ENCODE measurements at places on chromosomes 16 and 17.
A peak's percentile ranks its signal among the peaks of the same experiment; 100 is the strongest.

- DNase-seq = no peak
These were observed 23.6 kb downstream of the CACNA1G start for GRCh38 chr17:50584116-50584515.

DNA sequence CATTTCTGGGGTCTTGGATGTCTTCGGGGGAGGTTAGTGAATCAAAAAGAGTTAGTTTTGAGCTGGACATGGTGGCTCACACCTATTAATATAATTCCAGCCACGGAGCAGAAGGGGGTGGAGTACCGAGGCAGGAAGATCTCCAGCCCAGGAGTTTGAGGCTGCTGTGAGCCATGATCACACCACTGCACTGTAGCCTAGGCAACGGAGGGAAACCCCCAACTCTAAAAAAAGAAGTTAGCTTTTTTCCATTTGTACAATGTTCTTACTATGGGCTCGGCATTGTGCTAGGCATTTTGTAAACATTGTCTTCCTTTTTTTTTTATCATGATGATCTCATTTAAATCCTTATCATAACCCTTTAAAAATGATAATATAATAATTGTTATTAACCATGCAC lies 8.3 kb upstream of the SNF8 start:
- DNase-seq = no peak

DNA sequence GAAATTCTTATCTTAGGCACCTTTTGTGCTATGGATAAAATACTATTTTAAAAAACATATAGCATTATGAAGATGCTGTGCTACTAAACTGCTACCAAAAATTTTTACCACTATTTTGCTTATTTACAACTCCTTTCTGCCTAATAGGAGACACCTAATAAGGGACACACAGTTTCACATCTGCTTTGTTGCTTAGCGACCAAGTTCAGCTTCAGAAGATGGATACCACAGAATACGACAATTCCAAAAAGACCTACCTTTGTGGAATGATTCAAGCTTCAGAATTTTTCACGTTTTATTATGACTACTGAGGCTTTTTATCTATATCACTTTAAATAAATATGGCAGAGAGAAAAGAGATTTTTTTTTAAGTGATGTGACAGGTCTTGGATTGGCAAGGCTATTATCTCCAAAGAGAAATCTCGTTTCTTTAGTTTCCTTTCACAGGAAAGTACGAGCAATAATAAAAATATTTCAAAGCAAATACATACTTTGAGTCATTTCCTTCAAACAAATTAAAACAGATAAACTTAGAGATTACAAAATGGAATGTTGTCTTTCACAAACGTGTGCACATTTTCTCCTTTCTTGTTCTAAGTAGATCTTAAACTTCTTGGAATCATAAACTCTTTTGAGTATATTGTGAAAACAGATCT lies 35.4 kb downstream of the SPAG9 start:
- no peak for DNase-seq

DNA sequence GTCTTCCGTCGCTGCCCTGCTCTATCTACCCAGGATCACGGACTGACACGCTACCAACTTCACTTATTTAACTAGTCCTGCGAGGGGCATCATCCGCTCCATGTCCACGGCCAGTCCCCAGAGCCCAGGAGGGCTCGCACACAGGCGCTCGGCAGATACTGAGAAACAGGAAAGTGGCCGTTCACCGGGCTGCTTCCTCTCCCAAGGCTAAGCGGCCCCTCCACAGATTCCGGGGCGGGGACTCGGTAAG lies 388 bp downstream of the OXLD1 start:
- DNase-seq = peak; percentile 32

- no peak for DNase-seq
These were observed 13.9 kb downstream of the SARM1 start for GRCh38 chr17:28385406-28385805.

DNA sequence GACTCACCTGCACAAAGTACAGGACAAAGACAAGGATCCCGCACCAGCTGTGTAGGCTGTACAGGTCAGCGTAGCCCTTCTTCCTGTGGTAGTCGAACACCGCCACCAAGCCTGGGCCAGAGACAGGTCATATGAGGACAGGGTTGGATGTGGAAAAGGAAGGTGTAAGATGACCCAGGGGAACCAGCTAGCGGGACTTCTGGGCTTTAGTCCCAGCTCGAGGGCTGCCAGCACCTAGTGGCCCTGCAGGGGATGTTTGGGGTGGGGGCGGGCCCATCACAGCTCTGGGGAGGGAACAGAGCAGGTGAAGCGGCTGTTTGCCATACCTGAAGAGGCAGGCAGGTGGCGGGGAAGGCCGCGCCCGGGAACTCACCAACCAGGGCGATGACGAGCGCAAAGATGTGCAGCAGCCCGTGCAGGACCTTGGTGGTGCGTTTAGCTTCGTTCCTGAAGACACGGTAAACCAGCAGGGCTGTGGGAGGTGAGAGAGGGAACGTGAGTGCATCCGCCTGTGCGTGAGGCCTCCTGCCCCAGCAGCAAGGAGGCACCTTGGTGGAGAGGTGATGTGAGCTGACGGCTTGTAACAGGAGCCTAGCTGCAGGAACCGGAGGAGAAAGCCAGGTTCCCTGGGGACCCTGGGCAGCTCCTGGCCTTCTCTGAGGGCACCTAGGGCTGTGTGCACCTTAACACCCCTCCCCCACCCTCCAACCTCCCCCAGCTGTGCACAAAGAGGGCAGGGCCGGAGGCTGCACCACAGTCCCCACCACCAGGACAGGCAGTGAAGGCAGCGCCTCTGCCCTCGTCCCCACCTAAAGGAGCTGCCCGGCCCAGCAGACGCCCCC lies 10.2 kb downstream of the CYB561 start:
- DNase-seq = no peak

DNA sequence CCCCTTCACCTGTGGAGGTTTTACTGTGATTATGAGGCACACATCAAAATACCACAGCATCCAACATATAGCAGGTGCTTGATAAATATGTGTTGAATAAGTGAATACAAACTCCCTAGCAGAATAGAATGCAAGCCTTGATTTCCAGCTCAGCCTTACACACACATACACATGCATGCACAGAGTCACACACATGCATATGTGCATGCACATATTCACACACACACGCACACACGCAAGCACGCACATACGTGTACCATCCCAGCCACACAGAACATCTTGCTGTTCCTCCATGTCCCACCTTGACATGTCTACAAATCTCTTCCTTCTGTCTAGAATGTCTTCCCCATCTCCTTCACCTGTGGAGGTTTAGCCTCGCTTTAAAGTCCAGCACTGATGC lies 160.1 kb downstream of the GRIN2A start:
- DNase-seq = no peak

GRCh38 chr16:12362482-12363458 lies 386.2 kb downstream of the SNX29 start:
- DNase-seq = no peak
